ENCODE measurements at places on chromosomes 3 and 15.

DNA sequence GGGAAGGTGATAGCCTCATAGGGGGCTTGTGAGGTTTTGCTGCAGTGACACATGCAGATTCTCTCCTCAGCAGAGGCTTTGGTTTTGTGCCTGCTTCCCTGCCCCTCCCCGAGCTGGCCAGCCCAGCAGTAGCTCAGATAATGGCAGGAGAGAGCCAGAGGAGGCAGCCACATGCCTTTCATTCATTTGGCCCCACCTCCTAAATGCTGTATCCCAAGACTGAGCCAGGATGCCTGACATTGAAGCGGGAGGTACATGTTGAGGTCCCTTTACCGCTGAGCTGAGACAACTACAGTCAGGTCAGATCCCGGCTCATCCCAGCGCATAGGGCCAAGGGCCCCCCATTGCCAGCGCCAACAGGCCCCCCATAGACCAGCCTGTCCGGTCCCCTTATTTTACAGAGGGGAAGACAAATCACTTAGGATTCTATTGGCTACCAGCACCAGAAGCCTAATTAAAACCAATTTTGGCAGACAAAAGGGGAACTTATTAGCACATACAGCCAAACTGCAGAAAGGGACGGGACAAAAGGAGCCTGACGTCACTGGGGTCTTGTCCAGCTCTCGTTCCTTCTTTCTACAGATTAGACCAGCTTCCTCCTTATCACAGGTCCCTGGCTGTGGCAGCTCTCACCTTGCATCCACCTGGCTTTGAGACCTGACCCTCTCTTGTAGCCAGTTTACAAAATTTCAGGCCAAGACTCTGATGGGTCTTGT, 12.1 kb upstream of the POLG start:
- DNase-seq = no peak

DNA sequence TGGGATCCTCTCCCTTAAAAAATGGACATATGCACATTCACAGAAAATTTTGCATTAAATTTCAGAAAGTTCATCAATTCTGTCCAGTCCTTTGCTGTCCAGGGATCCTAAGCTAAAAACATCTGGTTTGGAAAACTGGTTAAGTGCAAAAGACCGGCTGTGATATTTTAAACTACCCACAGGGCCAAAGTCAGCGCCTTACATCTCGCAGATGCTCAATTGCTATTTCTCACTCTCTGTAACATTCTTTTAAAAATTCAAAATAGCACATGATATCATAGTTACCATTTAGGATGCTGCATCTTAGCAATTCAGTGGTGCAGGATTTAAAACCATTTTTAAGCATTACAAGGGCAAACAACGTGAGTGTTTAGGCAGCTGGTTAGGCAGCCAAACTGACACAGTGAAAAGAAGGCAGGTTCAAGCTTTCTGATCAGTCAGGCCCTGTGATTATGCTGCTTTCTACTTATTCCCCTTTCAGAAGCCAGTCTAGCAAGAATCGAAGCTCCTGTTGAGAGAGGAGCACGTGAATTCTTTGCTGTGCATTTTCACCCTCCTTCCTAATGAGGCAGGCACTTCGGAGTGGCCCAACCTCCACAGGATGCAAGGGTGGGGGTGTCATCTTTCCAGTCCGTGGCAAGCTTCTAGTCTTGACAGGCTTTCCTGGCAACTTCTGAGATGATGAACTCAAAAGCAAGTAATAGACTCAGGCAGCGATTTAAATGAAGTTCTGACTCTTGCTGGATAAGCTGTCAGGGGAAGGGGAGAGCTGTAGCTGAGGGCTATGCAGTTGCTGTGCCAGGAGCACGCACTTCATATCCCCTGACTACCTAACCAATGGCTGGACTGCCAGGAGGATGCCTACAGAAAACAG, 8.8 kb downstream of the PRICKLE2 start:
- DNase-seq = peak; percentile 57

DNA sequence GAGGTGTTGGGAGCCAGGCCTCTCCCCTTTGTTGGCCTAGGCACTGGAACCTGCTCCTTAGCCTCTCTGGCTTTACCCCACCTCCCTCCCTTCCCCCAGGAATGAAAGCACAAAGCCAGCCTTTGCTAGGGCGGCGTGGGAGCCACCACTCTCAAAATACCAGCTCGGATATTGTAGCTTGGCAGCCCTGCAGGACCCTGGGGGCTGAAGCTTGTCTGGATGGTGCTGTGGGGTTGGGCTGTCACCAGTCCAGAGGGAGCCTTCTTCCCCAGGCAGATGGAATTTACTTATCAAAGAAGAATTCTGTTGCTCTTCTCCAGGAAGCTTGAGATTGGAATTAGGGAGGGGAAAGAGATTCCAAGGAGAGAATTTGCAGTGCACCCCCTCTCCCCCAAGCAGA, 14.9 kb upstream of the GRM2 start:
- DNase-seq = no peak

DNA sequence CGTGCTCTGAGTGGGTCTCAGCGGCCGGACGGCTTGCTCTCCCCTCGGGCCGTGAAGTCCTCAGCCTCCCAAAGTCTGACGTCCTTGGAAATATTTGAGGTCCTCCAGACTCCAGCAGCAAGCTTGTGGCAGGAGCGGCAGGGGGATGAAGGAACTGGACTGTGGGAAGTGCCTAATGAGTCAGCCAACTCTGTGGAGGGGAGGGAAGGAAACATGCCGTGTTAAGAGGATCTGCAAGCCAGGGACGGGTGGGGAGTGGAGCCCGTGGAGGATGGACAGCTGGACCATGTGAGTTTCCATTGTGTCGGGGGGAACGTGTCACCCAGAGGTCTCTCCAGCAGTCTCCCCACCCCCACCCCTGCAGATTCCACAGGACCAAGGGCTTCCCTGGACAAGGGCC, 39.4 kb upstream of the IDH2 start:
- DNase-seq = peak; percentile 66

DNA sequence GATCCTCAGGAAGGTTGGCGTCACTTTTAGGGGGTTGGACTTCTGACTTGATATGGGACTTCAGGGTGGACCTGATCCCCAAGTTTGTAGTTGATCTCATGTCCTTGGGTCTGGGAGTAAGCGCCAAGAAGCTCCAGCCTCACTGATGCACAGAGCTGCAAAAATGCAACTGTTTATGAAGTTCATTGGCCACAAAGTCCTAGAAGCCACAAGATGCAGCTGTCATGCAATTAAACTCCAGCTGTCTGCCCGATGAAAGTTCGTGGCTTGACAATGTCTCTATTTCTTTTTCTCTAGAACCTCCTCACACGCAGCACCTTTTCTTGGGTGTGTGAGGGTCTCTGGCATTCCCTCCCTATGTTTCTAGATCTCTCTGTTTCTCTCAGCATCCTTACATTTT, 9.2 kb upstream of the ACAN start:
- no peak for DNase-seq

DNA sequence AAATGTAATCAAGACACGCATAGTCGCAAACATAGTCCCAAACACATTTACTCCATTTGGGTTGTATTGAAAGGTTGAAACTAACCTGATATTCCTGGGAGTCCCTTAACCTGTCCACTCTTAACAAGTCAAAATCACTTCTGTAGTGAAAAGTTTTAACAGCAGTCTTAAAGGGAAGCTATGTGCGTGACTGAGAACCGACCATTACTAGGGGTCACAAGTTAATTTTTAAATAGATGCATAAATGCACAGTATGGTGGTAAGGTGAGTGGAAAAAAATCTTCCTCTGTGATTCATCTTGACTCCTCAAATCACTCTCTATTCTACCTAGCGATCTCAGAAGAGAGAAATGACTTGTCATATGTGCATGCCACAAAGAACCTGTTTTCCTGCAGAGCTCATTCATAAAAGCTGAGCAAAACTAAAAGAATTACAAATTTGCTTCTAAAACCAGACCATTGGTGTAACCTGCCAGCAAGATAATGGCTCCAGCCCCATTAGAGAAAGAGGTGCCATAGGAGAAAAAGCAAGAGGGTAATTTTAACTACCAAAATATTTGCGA, 4.8 kb downstream of the GPR15 start:
- DNase-seq = no peak

DNA sequence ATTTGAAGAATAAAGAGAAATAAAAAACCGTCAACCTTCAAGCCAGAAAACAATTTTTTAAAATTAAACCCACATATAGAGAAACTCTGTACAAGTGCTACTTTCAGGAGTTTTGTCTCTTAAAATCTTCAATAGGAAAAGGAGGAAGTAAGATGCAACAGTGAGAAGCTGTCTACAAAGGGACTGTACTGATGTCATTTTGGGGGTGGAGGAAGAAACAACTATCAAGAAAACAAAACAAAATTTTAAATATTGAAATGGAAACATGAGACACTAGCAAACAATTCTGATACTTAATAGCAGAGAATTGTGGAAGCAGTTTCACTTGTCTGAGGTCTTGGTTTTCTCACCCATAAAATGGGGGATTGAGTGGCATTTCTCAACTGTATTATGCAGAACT, 84.4 kb downstream of the SLMAP start:
- no peak for DNase-seq
